ENCODE measurements at places on chromosomes 7 and 10.

- DNase-seq: peak; percentile 25
These were observed 70.6 kb downstream of the FOXL3 start for GRCh38 chr7:360454-361100.

- no peak for DNase-seq
These were observed 36.1 kb downstream of the DNAJB12 start for GRCh38 chr10:72318418-72319262.

DNA sequence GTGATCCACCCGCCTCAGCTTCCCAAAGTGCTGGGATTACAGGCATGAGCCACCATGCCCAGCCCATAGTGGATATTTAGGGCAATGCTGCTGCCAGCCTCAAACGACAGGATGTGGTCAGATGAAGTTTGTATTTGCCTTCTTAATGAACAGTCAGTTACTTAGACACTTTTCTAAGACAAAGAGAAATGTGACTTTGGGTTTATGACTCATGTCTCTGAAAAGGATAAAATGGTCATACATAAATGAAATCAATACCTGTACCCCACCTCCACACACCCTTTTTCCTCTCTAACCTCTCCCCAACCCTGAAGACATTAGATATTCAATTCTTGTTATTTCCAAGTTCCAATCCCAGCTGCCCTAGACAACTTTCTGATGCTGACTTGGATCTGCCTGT is 109.3 kb upstream of the INSIG1 start:
- DNase-seq: no peak

DNA sequence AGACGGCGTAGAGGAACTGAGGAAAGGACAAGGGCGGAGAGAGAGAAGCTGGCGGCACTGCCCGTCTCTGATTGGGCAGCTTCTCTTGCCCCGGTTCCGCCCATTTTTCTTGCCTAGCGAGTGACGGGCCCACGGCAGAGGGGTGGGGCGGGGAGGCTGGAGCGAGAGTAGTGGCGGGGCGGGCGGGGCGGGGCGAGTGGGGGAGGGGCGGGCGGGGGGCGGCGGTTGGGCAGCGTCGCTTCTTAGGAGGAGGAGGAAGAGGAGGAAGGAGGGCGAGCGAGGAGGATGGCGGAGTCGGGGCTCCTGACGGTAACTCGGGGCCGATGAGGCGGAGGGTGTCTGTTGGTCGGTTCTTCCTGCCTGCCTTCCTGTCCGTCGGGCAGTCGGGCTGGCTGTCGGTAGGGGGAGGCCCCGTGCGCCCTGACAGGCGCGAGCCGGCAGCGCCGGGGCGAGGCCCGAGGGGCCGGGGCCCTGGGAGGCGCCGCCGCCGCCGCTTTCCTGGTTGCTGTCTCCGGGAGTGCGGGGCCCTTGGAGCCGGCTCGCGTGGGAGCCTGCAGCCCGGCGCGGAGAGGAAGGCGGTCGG is at the start of gene SHOC2:
SHOC2 (plus strand) TSS at position 256 of the 583 bp plus-strand sequence. CDS start 44,755 bp downstream, outside the sequence.
- peak; percentile 93 for DNase-seq

DNA sequence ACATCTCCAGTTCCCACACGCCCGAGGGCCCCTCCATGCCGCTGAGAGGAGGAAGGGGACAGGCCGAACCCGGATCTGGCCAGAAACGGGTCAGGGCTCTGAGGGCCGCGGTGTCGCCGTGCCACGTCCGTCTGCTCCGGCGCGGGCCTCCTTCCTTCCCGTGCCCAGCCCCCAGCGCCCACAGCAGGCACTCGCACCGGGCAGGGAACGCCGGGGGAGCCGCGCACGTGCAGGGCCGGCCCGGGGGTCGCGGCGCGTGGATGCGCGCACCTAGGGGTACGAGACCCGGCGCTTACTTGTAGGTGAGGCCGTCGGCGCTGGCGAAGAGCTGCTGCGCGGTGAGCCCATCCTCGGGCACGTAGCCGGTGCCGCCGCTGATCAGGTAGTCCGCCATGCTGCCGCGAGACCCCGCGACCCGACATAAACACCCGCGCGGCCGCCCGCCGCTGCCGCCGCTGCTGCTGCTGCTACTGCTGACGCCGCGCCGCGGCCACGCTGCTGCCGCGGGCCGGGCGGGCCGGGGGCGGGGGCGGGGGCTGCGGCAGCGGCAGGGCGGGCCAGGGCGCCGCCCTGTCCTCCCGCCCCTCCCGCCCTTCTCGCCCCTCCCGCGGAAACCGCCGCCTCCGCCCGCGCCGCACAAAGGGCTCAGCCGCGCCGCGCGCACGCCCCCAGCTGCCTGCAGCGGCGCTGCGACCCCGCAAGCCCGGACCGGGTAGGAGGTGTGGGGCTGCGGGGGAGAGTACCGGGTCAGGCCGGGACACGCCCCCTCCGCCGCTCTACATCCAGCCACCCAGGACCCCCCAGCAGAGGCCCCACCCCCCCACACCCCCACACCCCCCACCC is 4.1 kb downstream of the IMPDH1 start:
- peak; percentile 43 for DNase-seq

- DNase-seq: no peak
These were observed 163.6 kb downstream of the GNAI1 start for GRCh38 chr7:80298201-80298600.

DNA sequence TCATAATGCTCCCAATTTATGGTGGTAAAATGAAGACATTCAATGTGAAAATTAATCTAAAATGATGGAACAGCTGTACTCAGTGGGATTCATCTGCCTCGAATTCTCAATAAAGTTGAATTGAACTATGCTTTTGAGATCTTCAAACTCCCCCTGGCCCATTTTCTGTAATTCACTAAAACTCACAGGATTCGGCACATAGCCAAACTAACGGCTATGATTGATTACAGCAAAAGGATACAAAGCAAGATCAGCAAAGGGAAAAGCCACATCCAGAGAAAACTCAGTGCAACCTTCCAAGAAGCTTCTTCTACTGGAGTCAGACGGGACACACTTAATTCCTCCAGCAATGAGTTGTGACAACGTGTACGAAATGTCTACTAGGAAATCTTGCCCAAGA is 307.5 kb downstream of the CNTNAP2 start:
- no peak for DNase-seq

GRCh38 chr7:39700165-39700564 is 76.8 kb downstream of the RALA start:
- DNase-seq: no peak

- no peak for DNase-seq
These were observed 3.8 kb downstream of the SPRN start for GRCh38 chr10:133420579-133420978.

DNA sequence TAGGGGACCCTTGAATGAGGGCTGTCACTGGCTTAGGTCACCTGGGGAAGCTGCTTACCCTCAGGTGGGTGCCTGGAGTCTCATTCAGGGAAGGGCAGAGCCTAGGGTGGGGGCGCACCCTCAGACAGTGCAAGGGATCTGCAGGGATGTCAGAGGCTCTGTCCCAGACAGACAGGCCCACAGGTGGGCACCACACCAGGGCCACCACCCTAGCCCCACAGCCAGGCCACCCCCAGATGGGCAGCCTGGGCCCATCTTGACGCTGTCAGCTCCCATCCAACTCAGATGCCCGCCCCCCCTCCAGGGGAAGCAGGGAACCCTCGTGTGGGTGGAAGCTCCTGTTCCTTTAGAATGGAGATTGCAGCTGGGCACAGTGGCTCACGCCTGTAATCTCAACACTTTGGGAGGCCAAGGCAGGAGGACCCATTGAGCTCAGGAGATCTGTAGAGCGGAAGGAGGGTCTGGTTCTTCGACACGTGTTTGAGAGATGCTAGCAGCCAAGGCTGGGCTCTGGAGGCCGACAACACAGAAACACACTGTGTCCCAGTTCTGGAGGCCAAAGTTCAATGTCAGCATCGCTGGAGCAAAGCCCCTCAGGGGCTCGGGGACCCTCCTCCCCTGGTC is 58.5 kb upstream of the DNAJB6 start:
- no peak for DNase-seq

DNA sequence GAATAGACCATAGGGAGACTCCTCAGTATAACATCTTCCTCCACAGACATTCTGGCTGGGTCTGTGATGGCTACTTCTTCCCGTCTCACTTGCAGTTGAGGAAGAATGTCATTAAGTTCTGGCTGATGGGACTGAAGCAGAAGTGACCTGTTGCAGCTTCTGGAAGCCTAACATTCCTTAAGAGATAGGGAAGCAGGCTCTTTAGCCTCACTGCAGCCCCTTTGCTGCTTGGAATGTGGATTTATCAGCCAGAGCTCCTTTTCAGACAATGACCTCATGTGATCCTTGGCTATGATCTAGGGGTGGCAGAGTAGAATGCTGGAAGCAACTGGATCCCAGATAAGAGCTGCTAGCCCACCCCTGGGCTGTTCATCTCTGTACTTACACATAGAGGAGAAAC is 142.5 kb downstream of the RNF216 start:
- no peak for DNase-seq

GRCh38 chr7:137820677-137821420 is 25.9 kb downstream of the DGKI start:
- no peak for DNase-seq

GRCh38 chr10:64097391-64098122 is 576.4 kb downstream of the REEP3 start:
- DNase-seq: no peak

- DNase-seq: no peak
These were observed 3.1 kb downstream of the PWWP2B start for GRCh38 chr10:132400041-132400546.

GRCh38 chr10:94085766-94086437 is 92.2 kb downstream of the PLCE1 start:
- no peak for DNase-seq

DNA sequence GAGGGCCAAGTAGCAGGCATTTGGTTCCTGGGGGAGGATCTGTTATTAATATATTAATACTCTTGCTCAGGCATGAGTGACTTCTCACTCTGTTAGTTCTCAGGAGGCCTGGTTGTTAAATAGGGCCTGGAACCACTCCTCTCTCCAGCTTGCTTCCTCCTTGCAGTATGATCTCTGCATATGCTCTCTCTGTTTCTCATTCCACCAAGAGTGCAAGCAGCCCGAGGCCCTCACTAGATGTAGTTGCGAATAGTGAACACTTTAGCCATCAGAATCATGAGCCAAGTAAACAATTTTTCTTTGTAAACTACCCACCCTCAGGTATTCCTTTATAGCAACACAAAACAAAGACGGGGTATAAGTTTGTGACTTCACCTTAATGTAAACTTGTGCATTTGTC is 784.3 kb downstream of the DNAJB9 start:
- no peak for DNase-seq

GRCh38 chr10:95865814-95866466 is 41.8 kb upstream of the CC2D2B start:
- no peak for DNase-seq

GRCh38 chr10:73950155-73950948 is 39.4 kb downstream of the PLAU start:
- no peak for DNase-seq

- no peak for DNase-seq
These were observed 15.3 kb upstream of the MAPK8 start for GRCh38 chr10:48291190-48291589.

DNA sequence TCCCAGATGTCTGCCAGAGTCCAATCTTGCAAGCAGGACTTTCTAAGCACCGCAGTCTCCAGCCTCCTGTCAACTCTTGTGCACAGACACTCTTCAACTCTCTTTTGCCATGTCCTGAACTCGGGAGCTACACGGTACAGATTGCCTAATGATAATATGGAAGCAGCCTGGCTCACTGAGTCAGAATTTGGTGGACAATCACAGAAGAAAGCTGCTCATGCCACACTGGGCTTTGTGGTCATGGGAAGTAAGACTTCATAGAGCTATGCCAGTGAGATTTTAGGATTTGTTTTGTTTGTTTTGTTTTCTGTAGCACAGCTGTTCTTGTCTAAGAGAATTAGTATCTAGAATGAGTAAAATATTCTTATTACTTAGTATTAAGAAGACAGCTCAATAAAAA is 144.1 kb upstream of the PRSS58 start:
- DNase-seq: no peak

DNA sequence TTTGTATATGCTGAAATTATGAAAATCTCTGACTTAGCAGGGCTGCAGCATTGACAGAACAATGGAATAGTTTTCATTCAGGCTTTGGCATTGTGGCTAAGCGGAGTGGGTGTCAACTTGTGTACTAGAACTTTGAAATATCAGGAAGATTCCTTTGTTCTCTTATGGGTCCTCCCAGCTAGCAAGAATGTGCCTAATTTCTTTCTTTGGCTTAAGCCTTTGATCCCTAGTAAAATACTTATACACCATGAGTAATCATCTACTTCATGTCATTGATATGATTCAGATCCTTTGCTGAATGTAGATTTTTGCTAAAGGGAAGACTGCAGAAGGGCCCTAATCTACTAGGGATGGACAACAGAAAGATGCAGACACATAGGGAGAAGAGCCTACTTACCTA is 6.2 kb downstream of the AVL9 start:
- DNase-seq: no peak
